AG09319 (cell line): ENCODE measurements at places on chromosomes 2 and 18.

DNA sequence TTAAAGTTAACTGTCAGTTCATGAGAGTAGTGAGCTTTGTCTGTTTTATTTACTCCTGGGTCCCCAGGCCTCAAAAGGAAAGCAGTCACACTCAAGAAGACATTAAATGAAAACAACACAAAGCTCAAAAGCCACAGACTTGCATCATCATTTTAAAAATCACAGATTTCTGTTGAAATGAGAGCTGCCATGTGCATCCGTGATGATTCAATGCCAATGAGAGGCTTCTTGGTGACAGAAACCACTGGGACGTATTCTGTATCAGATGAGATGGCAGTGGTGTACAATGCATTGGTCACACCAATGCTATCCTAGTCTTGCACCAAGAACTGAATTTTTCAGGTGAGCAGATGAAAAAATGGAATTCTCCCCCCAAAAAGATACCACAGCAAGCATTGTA lies 204.8 kb downstream of the ANAPC1 start:
- DNase-seq = no peak

DNA sequence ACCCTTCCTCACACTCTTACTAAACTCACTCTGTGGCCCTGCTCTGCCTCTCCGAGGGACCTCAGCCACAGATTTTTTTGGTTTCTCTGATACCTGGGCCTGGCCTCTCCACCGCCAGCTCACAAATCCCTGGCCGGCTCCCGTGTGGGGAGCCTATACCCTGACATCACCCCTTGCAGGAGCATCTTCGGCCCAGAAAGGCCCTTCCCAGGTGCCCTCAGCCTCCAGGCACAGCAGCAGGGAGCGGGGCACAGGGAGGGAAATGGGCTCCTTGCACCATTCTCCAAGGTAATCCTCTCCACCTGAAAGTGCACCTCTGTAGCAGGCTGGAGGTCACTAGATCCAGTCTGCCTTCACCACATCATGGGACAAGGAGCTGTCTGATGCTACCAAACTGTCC lies 43.2 kb downstream of the CRACDL start:
- no peak for DNase-seq

GRCh38 chr2:238158018-238158508 lies 707 bp upstream of the ERFE start:
- DNase-seq = no peak

GRCh38 chr18:28204154-28204553 lies 27.2 kb upstream of the CDH2 start:
- DNase-seq = peak; percentile 28

DNA sequence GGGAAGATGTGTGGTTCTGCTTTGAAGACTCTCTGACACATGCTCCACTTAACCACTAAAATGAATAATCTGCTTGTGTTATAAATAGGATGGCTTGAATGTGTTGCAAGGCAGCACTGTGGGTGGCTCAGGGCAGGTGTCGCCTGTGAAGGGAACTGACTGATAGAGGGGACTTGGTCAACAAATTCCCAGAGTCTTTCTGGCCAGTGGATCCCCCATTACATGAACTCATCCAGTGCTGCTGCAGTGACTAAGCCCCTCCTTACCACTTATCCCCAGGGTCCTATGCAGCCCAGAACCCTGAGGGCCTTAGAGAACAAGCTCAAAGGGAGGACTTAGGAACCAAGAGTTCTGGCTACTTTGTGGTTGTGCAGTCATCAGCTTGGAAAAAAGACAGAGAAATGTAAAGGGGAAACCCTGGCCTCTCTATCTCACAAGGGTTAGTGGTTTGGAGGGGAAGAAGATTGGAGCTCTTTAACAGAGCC lies 226.2 kb upstream of the TNP1 start:
- DNase-seq = no peak

DNA sequence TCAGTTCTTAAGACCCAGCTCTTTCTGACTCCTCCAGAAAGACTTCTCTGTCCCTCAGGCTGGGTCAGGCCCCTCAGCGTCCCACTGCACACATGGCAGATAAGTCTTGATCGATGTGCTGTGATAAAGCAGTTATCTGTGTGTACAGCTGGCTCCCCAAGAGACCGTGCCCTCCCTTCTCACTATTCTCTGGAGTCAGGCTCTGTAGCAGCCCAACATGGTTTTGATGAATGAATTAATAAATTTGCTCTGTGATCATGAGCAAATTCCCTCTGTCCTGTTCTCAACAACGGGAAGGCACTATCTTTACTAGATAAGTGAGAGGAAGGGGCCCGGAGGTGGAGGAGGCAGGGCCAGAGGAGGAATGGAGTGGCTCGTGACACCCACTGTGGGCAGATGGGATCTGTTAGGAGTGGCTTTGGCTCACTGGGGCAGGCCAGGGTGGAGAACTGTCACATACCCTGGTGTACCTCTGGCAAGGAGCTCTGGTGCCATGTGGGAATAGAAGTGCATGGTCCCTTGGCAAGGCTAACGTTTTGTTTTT lies 48.3 kb downstream of the ZFP36L2 start:
- DNase-seq = no peak

DNA sequence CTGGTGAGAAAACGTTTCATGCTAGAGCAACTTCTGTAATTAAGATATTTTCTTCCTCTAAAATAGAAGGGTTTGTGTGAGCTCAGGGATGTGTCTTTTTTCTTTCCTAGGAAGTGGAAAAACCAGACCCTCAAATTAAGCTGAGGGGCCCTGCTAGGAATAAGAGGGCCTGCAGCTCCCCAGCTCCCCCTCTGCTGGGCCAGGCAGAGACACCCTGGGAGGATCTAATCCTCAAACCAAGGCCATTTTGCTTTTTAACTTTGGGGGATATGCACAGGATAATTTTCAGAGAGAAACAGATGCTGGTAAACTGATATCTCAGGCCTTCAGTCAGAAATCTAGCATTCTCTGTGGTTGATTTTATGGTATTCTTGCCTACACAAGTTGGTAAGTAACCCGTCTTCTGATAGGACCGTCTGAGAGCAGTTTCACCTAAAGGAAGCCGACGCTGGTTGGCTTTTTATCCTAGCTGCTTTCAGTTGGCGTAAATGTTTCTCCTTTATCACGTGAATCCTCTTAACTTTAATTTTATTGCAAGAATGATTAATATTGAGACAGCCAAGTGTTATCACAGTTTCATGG lies 34.8 kb downstream of the SNTG2 start:
- no peak for DNase-seq

GRCh38 chr2:178877874-178878273 lies 70.7 kb upstream of the TTN start:
- DNase-seq = no peak

DNA sequence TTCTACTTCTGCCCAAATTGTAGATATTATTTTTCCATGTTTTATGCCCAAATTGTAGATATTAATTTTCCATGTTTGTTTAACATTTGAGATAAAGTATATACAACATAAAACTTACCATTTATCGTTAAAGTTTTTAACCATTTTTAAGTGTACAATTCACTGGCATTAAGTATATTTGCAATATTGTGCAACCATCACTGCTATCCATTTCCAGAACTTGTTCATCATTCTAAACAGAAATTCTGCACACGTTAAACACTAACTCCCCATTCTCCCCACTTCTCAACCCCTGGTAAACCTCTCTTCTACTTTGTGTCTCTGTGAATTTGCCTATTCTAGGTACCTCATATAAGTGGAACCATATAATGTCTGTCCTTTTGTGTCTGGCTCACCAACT lies 162.1 kb downstream of the MGAT5 start:
- no peak for DNase-seq

DNA sequence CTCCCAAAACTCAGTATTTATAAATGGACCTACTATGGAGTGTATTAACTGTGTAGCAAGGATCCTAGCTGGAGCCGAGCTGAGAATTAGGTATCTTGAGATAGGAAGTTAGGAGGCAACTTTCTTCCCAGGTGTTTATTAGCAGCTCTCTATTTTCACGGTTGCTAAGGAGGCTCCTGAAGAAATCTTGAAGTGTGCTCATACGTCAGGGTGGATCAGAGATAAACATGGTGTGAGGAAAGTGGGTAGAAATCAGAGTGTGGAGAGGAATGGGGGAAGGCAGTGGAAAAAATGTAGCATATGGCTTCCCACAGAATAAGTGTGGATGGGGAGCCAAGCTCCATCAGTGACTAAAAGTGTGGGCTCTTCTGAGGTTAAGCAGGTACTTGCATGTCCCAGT lies 104.3 kb downstream of the ABCA12 start:
- DNase-seq = no peak

GRCh38 chr2:855177-855576 lies 95.5 kb upstream of the SNTG2 start:
- DNase-seq = no peak

DNA sequence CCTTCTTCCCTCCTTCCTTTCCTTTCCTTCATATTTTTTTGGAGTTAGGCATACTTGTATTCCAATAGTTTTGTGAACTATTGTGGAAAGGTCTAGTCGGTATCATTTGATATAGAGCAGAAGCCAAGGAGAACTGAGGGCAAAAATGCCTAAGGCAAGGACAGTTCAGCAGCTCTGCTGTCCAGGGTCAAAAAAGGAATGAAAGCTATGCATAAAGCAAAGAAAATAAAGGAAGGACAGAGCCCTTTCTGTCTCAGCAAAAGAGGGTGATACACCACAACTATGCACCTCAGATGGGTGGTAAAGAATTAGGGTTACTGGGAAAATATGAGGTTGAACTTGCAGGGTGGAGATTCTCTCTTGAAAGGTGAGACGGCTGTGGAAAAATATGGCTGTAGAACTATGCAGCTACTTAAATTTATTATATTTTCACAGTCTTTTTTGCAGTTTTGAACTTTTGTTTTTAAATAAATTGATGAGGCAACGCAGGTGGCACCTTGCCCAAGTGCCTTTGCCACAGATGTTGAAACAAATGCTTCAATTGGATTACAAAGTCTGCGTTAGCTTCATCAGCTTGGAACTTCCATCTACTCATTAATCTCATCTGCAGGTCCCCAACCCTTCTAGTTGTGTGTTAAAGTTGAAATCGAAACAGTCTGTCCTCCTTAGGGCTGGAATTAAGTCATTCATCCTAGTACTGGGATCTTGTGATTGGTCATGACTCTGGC lies 20.8 kb downstream of the LHCGR start:
- no peak for DNase-seq

GRCh38 chr2:147808520-147808919 lies 36.3 kb upstream of the ACVR2A start:
- DNase-seq = no peak

GRCh38 chr2:128301501-128301966 lies 17.1 kb downstream of the HS6ST1 start:
- DNase-seq = peak; percentile 94

- DNase-seq = no peak
Observed at GRCh38 chr2:110784047-110784631, 51.8 kb downstream of the ACOXL start.

DNA sequence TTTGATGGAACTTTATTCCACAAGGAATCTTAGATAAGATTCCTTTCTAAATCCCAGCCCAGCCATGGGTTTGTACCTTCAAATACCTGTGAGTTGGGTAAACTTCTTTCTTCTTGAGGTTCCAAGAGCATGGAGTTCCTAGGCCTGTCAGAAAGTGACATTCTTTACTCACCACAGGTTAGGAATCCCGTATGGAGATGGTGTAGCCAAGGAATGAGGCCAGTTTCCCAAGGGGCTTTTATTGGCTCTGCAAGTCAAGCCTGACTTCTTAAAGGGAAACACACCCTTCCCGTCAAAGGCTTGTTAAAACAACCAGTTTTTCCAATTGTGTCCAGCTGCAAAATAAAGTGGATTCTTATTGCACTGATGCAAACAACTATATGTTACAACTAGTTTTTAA lies 45.8 kb downstream of the STK17B start:
- DNase-seq = no peak

GRCh38 chr2:238913931-238914647 lies 66.2 kb downstream of the TWIST2 start:
- DNase-seq = no peak

- DNase-seq = no peak
Observed at GRCh38 chr2:1769703-1770422, 25.5 kb upstream of the PXDN start.

DNA sequence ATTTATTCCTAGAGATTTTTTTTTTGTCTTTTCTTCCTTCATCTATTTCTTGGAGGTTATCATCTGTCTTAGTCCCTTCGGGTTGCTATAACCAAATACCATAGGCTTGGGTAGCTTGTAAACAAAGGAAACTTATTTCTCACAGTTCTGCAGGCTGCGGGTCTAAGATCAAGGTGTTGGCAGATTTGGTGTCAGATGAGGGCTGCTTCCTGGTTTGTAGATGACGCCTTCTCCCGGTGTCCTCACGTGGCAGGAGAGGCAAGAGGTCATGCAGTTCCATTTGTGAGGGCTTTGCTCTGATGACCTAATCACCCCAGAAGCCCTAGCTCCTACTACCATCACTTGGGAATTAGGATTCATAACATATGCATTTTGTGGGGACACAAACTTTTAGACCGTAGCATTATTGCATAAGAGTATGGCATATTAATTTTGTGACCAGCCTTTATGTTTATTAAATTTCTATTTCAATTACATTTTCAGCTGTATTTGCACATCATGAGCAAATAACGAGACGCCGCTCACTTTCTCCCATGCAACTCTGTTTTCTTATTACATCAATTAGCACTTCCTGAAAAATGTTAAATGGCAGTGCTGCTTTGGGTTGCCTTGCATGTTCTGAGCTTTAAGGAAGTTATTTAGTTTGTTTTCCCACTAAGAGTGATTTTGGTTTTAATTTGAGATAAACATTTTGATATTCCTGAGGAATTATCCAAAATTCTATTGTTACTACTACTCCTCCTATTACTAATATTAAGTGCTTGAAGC lies 246.4 kb upstream of the HDAC4 start:
- no peak for DNase-seq

DNA sequence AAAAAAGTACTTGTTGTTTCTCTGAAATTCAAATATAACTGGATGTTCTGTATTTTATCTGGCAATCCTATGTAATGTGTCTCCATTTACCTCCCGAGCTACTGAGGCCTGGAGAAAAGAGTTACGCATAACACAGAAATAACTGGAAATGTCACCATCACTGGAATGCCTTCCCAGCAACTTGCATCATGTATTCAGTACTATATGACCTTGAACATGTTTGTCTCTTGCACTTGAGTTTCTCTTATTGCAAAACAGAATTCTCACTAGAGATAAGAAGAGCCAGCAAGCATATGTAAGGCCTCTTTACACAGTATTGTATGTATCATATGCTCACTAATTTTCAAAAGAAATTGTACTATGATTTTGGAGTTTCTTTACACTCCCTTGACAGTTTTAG lies 99.6 kb upstream of the CTAGE1 start:
- DNase-seq = no peak

- no peak for DNase-seq
Observed at GRCh38 chr2:186868344-186868743, 19.4 kb upstream of the ZSWIM2 start.

DNA sequence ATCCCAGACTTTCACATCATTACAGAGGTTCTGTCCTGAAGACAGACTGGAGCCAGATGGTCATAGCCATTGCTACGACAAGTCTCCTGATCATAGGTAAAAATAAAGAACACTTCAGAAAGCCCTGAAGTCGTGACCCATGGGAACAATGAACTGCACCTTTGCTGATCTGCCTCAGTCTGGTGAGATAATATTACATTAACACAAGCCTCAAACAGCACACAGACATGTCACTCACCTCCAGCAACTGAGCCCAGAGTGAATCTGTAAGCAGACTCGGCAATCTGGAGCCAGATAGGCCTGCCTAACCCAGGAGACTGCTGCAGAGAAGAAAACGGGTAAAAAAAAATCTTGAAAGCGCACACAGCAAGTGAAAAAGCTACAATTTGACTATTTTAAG lies 79.2 kb downstream of the SLC25A12 start:
- no peak for DNase-seq
